Activated naive CD8-positive, alpha-beta T cell treated with anti-CD3 and anti-CD28 coated beads, Interleukin-2, amount 10 ng/mL, durations not matched to agents 7 days and 5 days (primary cell): ENCODE measurements at places on chromosomes 12 and 14. TPM values are rescaled to one million over a fixed set of nuclear protein-coding genes. Genes with fewer than 3 reads are reported as not detected.
A peak's percentile ranks its signal among the peaks of the same experiment; 100 is the strongest.

DNA sequence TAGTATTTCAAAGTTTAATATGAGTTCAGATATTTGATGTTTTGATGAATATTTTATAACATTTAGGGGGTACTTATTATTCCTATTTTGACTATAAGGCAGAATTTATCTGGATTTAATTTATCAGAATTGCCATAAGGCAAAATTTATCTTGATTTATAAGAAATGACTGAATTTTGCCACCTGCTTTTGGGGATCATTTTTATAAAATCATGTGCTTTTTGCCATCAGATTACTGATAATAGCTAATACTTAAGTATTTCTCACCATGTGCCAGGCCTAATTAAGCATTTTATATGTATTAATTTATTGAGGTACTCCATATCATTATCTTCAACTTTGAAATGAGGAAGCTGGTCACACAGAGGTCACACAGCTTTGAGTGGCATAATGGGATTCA lies 423.7 kb downstream of the PRKD1 start:
- H3K4me1 ChIP-seq, result no peaks in the 10 kb centered on the region
- no peak overlapping the region for H3K27ac ChIP-seq
- H3K36me3 ChIP-seq, result no peaks in the 10 kb centered on the region
- H3K4me3 ChIP-seq, result no peak overlapping the region

- no peak overlapping the region for H3K27ac ChIP-seq
- peaks cover 7% of the 10 kb centered on the region for H3K27me3 ChIP-seq
- no peaks in the 10 kb centered on the region for H3K36me3 ChIP-seq
- no peaks in the 10 kb centered on the region for H3K4me1 ChIP-seq
- no peak for DNase-seq
Measured at GRCh38 chr12:5163661-5164060, 120.0 kb downstream of the KCNA5 start.

DNA sequence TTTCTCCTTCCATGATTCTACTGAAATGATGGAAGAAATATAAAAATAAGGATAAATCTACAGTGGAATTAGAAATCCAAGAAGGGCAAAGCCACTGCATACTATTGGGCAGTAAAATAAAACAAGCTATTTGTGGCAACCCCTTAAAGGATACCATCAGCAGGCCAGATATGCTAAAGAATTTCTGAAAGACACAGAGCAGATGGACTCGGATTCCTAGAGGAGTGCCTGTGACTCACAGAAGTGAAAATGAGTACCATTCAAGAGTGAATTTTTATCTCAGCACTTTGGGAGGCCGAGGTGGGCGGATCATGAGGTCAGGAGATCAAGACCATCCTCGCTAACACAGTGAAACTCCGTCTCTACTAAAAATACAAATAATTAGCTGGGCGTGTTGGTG lies 318.1 kb downstream of the LRIG3 start:
- no peak for DNase-seq
- H3K27me3 ChIP-seq, result peaks cover 1% of the 10 kb centered on the region
- H3K36me3 ChIP-seq, result no peaks in the 10 kb centered on the region
- H3K4me3 ChIP-seq, result no peak overlapping the region
- no peaks in the 10 kb centered on the region for H3K4me1 ChIP-seq

GRCh38 chr12:32836710-32837109 lies 59.9 kb downstream of the PKP2 start:
- no peaks in the 10 kb centered on the region for H3K36me3 ChIP-seq
- no peak for DNase-seq
- H3K27me3 ChIP-seq, result peaks cover 4% of the 10 kb centered on the region
- no peaks in the 10 kb centered on the region for H3K4me1 ChIP-seq

- no peak overlapping the region for H3K27ac ChIP-seq
- no peak for DNase-seq
- H3K4me3 ChIP-seq, result no peak overlapping the region
- H3K36me3 ChIP-seq, result peaks cover 7% of the 10 kb centered on the region
- H3K27me3 ChIP-seq, result no peaks in the 10 kb centered on the region
Measured at GRCh38 chr12:50581226-50582184, 76.7 kb downstream of the DIP2B start.

DNA sequence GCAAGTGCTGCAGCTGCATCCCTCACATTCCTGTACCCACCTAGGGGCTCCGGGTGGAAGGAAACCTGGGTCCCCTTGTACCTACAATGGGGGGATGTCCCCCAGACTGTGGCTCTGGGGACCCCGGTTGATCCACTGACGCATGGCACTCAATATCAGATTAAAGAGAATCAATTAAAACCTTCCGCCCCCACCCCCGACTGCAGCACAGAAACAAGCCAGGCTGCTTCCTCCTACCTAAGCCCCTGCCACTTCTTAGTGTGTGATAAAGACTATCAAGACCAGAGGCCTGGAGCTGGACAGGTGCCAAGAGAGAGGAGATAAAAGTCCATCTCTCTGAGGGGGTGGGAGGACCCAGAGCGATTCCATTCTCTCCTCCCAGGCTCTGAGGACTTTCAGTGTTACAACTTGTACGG lies 28.2 kb upstream of the RPLP0 start:
- no peak for DNase-seq
- peaks cover 69% of the 10 kb centered on the region for H3K4me1 ChIP-seq
- peaks cover 3% of the 10 kb centered on the region for H3K36me3 ChIP-seq
- no peak overlapping the region for H3K4me3 ChIP-seq

DNA sequence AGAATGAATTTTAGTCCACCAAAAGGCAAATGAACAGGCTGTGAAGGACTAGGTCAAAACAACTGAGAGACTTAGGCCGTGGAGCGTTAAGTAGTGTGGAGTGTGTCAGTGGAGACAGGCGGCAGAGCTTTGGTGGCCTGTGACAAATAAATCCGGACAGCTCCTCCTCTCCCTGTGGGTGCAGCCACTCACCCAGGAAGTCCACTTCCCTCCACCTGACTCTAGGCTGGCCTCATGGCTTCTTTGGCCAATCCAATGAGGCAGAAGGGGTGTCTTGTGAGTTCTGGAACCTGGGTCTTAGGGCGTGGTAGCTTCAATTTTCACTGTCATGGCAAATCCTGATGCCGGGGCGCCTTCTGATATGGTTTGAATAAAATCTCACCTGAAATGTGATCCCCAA lies 180.9 kb upstream of the C14orf180 start:
- H3K27me3 ChIP-seq, result no peaks in the 10 kb centered on the region
- H3K4me1 ChIP-seq, result peaks cover 19% of the 10 kb centered on the region
- H3K36me3 ChIP-seq, result peaks cover 7% of the 10 kb centered on the region
- no peak for DNase-seq
- H3K27ac ChIP-seq, result no peak overlapping the region
- H3K4me3 ChIP-seq, result no peak overlapping the region

GRCh38 chr12:15977999-15978951 lies 67.1 kb downstream of the DERA start:
- no peak for DNase-seq
- peaks cover 19% of the 10 kb centered on the region for H3K36me3 ChIP-seq
- no peaks in the 10 kb centered on the region for H3K27me3 ChIP-seq
- H3K4me3 ChIP-seq, result no peak overlapping the region

GRCh38 chr12:8773461-8773860 lies 49.0 kb upstream of the A2ML1 start:
- no peaks in the 10 kb centered on the region for H3K36me3 ChIP-seq
- H3K27ac ChIP-seq, result no peak overlapping the region
- H3K4me1 ChIP-seq, result no peaks in the 10 kb centered on the region
- H3K27me3 ChIP-seq, result no peaks in the 10 kb centered on the region

DNA sequence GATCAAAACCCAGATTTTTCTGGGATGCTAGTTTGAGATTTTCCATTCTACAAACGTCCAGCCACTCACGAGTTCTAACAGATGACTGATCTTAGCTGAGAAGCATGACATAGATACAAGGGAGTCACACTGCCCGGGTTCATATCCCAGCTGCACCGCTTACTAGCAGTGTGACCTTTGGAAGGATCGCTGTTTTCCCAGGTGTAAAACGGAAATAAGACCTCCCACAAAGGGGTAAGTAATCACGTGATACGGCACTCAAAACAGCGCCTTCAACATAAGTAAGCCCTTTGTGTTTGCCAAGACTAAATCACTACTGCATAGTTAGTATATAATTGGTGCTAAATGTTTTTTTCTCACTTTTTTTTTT lies 624 bp upstream of the PWP1 start:
- peaks cover 17% of the 10 kb centered on the region for H3K4me1 ChIP-seq
- peaks cover 11% of the 10 kb centered on the region for H3K36me3 ChIP-seq
- peak overlapping the region; percentile 97 for H3K27ac ChIP-seq

DNA sequence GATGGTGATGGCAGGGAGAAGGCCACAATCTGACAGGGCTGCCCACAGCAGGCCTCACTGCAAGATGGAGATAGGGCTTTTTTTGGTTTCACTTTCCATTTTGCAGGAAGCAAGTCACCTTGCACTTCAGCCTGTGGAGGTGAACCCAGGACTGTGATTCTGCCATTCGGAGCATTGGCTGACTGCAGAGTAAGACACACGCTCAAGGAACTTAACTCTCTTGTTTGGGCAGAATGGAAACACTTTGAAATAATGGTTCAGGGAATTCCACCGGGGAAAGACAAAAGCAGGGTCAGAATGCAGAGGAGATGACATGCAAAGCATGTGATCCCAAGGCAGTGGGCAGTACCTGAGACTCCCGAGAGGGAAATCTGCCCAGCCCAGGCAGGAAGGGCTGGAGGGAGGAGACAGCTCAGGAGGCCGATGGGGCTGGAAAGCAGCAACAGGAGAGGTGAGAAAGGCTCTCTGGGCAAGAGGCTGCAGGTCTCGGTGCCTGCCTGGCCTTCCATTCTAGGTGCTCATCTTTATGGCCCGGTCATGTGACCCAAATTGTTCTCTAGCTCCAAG lies 58.7 kb upstream of the PRMT8 start:
- peak overlapping the region; percentile 76 for H3K27ac ChIP-seq
- peak overlapping the region; percentile 29 for H3K4me3 ChIP-seq
- H3K4me1 ChIP-seq, result peaks cover 12% of the 10 kb centered on the region
- no peak for DNase-seq
- H3K27me3 ChIP-seq, result peaks cover 15% of the 10 kb centered on the region
- peaks cover 16% of the 10 kb centered on the region for H3K36me3 ChIP-seq

- no peak overlapping the region for H3K4me3 ChIP-seq
- no peak for DNase-seq
- H3K4me1 ChIP-seq, result no peaks in the 10 kb centered on the region
- no peak overlapping the region for H3K27ac ChIP-seq
Measured at GRCh38 chr12:73984552-73984951, 553.1 kb upstream of the ATXN7L3B start.

DNA sequence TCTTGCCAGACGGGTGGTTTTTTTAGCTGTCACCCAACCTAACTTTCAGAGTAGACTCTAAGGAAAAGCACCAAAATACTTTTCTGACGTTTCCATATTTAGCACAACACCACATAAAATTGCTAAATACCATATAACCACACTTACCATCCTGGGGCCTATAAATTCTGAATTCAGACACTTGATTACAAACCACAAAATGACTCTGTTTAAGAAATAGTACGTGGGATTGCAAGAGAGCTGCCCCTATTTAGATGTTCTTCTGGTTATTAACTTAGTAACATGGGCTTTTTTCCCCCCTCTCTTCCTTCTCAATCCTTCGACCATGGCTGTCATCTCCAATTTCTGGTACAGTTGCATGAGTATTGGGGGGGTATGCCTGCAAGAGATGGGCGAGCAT lies 287.7 kb downstream of the BMP4 start:
- H3K4me3 ChIP-seq, result no peak overlapping the region
- DNase-seq, result no peak
- H3K36me3 ChIP-seq, result no peaks in the 10 kb centered on the region
- H3K4me1 ChIP-seq, result no peaks in the 10 kb centered on the region
- H3K27ac ChIP-seq, result no peak overlapping the region
- peaks cover 2% of the 10 kb centered on the region for H3K27me3 ChIP-seq

GRCh38 chr12:6735448-6736191 lies 11.8 kb downstream of the COPS7A start:
- H3K27me3 ChIP-seq, result no peaks in the 10 kb centered on the region
- H3K27ac ChIP-seq, result peak overlapping the region; percentile 11
- no peak overlapping the region for H3K4me3 ChIP-seq
- H3K4me1 ChIP-seq, result peaks cover 8% of the 10 kb centered on the region
- peaks cover 7% of the 10 kb centered on the region for H3K36me3 ChIP-seq

DNA sequence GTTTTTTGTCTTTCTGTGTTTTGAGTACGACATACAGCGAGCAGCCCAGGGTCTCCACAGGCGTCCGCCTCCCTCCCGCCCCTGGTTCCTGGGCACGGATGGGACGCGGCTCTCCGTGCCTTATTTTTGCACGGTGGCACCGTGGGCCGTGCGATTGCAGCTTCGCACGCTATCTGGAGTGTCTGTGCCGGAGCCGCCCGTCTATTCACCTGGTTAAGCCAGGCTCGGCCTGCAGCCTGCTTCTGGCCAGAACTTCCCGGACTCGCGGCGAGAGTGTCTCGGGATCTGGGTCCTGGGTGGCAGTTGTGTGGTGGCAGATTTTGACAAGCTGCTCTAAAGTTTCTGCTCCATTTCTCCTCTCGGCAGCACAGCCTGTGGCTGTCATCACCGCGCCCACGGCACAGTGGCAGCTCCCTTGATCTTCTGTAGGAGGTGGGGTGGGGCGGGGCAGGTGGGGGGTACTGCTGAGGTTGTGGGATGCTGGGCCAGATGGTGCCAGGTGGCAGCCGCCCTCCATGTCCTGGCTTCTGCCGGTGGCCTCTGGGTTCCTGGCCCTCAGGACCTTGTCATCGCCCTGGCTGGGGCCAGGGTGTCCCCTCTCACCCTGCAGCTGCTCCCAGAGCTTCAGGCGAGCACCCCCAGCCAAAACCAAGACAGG lies 2.9 kb downstream of the MMP17 start:
- peak overlapping the region; percentile 61 for H3K4me3 ChIP-seq
- peaks cover 41% of the 10 kb centered on the region for H3K27me3 ChIP-seq
- no peak for DNase-seq
- no peaks in the 10 kb centered on the region for H3K36me3 ChIP-seq

GRCh38 chr12:1691123-1692007 lies 495 bp downstream of the ADIPOR2 start:
- peaks cover 2% of the 10 kb centered on the region for H3K27me3 ChIP-seq
- peak overlapping the region; percentile 91 for H3K27ac ChIP-seq
- peaks cover 35% of the 10 kb centered on the region for H3K4me1 ChIP-seq
- DNase-seq, result peak; percentile 70
- H3K4me3 ChIP-seq, result peak overlapping the region; percentile 96
- H3K36me3 ChIP-seq, result peaks cover 4% of the 10 kb centered on the region

DNA sequence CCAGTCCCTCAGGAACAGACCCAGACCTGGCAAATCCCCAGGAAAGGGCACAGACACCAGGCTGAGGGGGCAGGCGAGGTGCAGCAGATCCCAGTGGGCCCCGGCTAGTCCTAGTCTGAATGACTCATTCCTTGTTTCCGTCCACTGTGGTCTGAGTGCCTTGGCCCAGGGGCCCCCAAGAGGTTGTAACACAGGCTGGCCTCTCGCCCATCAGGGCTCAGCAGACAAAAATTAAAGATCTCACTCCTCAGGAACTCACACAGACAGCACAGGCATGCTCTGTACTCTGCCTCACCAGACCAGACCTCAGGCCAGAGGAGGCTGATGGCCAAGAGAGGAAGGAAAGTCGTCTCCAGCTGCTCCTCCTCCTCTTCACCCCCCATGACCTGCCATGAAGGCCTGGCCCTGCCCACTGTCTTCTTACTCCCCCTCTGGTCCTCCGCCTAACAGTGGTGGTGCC lies 7.7 kb upstream of the LTBP2 start:
- no peaks in the 10 kb centered on the region for H3K36me3 ChIP-seq
- peak overlapping the region; percentile 67 for H3K27ac ChIP-seq
- peaks cover 43% of the 10 kb centered on the region for H3K4me1 ChIP-seq
- H3K4me3 ChIP-seq, result peak overlapping the region; percentile 23
- H3K27me3 ChIP-seq, result peaks cover 23% of the 10 kb centered on the region

Gene SLC5A8
- not detected for total RNA-seq

Gene PRH2
- total RNA-seq, result not detected

Gene IFNG-AS1
- total RNA-seq, result 5.2 TPM

Gene CCDC85C
- total RNA-seq, result 13.3 TPM

Gene NPFF
- not detected for total RNA-seq
